ENCODE measurements at places on chromosomes 11 and 22.

GRCh38 chr11:84476581-84476980 lies 1150.6 kb downstream of the DLG2 start:
- no peak for DNase-seq

DNA sequence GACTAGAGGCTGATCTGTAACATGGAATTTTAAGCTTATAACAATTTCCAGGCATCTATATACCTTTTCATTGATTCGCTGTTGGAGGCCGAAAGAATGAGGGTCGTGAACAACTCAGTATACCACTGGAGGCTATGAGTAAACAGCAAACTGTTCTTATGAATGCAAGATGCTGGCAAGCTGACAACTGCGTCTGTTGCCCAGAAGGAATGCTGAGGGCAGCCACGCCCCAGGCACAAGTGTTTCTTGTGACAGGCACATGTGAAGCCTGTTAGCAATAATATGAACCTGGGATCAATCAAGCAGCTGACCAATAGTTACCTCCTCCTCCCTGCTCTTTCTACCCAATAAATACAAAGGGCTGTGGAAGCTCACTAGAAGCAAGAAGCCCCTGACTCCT lies 15.3 kb downstream of the RTCB start:
- DNase-seq, result no peak

DNA sequence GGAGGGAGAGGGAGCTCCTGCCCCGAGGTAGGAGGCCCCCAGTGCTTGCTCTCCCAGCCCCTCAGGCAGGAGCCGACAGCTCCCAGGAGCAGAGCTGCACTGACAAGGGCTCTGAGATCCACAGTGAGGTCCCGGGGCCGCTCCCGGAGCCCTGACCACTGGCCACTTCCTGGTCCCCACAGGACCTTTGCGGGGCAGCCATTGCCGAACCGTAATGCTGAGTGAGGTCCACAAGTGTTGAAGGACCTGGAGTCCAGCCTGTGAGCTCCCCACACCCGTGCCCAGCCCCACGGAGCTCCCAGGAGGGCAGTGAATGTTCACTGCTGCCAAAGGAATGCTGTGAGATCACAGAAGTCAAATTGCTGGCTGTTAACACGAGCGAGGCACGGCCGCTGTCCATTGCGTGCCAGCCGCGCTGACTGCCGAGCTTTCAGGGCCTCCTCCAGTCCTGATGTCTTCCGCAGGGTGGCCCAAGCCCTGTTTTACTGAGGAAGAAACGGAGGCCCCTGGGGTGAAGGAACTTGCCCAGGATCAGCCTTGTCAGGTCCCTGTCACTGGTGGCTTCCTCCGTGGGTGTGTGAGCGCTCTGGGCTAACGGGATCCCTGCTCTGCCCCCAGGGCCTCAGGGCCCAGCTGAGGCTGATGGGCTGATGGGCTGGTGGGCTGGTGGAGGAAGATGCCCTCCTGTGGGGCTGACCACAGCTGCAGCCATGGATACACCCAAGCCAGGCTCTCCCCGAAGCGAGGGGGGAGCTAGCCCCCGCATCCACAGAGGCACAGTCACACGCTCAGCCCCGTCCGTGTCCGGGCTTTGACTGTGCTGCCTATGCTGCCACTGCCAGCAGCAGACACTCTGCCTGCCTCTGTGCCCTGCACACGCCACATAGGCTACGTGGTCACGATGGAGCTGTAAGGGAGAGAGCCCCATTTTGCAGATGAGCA lies 70.8 kb downstream of the WNT7B start:
- no peak for DNase-seq

DNA sequence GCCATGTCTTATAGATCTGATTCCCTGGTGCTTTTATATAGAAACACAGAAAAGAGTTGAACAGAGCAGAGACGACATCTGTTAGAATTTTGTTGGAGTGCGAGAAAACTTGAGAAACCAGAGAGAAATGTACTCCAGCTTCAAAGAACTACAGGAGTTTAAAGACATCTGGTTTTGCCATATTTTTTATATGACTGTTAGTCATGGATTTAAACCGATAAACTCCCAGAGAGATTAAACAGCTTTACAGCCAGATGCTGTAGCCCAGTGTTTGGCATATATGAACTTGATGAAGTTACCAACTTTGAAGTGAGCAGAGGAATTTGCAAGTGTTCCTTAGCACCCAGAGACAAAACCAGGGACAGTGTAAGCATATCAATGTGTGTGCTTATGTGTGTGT lies 1083.1 kb downstream of the LRRC4C start:
- DNase-seq, result no peak

- no peak for DNase-seq
Measured at GRCh38 chr11:106161775-106162634, 84.5 kb downstream of the AASDHPPT start.

DNA sequence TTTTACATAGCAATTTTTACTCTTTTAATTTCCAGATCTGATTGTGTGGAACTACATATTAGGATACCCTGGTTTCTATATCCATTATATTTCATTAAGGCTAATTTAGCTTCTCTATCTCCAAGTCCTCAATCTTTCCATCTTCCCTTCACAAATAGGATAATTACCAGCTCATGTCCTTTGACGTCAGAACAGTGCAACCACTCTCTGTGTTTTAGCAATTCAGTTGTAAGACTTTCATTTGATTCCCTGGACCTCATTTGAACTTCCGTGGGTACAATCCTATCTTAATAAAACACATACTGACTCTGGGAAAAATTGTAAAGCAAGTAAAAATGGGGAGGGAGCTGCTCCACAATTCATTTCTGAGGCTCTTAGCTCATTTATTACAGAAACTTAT lies 52.8 kb downstream of the FAM76B start:
- no peak for DNase-seq

GRCh38 chr11:91608677-91609076 lies 615.9 kb upstream of the FAT3 start:
- no peak for DNase-seq

DNA sequence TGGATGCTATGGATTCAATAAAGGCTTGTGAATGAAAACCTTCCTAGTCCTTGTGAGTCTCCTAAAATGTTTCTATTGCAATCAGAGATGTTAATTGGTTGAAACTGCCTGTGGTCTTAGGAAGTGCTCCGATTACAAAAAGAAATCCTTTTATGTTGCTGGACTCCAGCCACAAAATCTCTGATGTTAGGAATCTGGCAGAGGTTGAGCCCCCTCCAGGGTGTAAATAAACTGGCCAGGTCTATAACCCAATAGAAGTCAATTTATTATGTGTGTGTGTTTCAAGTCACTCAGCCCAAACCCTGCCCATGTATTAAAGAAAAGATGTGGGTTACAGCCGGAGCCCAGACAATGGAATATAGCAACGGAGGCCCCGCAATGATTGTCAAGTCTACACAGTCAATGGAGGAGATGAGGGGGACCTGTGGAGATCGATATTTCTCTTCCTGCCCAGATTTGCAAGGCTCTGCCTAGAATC lies 218.1 kb upstream of the SORL1-AS1 start:
- no peak for DNase-seq

DNA sequence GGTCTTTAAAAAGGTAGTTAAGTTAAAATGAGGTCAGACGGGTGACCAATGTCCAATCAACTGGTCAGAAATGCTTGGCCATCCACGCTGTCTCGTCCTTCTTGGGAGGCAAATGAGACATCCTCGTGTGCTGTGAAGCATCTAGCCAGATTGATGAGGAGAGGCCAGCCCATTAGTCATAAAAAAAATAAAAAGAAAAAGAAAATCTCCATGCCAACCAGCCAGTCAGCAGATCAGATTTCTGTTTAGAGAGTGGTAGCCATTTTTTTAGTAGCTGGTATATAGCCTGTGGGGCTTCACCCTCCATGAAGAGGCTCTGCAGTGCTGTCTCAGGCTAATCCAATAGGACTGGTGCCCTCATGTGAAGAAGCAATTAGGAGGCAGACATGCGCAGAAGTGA lies 343.1 kb upstream of the SYN3 start:
- no peak for DNase-seq

DNA sequence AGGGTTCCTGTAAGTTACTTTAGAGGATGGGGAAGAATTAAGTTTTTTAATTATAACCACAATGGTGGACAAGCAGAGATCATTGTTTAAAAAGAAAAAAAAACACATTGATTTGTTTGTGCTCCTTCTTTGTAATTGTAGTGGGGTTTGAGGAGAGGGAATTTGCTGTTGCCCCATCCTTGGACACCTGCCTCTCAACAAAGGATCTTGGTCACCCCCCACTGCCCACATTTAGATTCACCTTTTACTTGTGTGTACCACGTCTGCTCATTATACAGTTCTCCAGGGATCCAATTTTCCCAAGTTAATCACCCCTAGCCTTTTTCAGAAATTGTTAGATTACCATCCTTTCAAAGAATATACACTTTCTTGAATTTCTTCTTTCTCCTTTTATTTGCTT lies 53.0 kb downstream of the DNAJC24 start:
- DNase-seq, result no peak

GRCh38 chr11:12480401-12480800 lies 103.0 kb downstream of the PARVA start:
- no peak for DNase-seq

DNA sequence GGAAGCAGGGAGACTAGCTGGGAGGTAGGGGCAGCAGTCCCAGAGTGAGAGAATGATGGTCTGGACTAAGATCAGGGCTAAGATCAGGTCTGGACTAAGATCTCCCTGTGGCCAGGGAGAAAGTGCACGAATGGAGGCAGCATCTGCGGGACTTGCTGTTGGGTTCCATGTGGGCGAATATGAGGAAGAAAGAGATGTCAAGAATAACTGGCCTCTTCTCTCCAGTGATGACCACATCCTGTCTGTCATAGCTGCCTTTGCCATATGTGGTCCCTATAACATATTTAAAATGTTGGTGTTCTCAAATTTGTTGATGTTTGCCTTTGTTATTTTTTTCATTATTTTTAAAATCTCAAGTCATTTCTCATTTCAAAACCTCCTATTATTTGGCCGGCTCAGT lies 27.4 kb upstream of the CXCR5 start:
- no peak for DNase-seq

- DNase-seq, result no peak
Measured at GRCh38 chr11:9797300-9797699, 133.4 kb downstream of the SWAP70 start.

- no peak for DNase-seq
Measured at GRCh38 chr11:79179087-79179486, 261.7 kb downstream of the TENM4 start.

GRCh38 chr11:65730461-65730860 lies 9.9 kb upstream of the RNASEH2C start:
- DNase-seq, result no peak

DNA sequence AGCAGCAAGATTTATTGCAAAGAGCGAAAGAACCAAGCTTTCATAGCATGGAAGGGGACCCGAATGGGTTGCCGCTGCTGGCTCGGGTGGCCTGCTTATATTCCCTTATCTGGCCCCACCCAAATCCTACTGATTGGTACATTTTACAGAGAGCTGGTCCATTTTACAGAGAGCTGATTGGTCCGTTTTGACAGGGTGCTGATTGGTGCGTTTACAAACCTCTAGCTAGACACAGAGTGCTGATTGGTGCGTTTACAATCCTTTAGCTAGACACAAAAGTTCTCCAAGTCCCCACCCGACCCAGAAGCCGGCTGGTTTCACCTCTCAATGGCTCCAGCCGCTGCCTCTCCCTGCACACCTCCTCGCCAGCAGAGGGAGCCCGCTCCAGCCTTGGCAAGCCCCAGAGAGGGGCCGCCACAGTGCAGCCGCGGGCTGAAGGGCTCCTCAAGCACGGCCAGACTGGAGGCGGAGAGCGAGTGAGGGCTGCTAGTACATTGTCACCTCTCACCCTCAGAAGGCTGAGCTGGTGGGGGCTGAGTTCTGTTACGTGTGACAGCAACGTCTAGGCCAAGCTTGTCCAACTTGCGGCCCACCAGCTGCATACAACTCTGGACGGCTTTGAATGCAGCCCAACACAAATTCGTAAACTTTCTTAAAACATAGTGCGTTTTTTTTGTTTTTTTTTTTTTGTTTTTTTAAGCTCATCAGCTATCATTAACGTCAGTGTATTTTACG lies 8.7 kb downstream of the PTH start:
- no peak for DNase-seq

GRCh38 chr11:119361056-119361787 lies 14.7 kb upstream of the MFRP start:
- DNase-seq, result no peak

GRCh38 chr11:79019975-79020374 lies 420.9 kb downstream of the TENM4 start:
- no peak for DNase-seq

All from cortex of kidney (tissue), 1 donor.